Stimulated activated CD4-positive, alpha-beta T cell treated with anti-CD3 and anti-CD28 coated beads, Interleukin-2, amount 100 ng/mL, for 4 hours (primary cell): ENCODE measurements at places on chromosomes 7 and 10.

GRCh38 chr10:62724465-62724864 lies 80.1 kb upstream of the ADO start:
- DNase-seq, result no peak

- no peak for DNase-seq
Measured at GRCh38 chr7:136103545-136104268, 126.5 kb upstream of the MTPN start.

DNA sequence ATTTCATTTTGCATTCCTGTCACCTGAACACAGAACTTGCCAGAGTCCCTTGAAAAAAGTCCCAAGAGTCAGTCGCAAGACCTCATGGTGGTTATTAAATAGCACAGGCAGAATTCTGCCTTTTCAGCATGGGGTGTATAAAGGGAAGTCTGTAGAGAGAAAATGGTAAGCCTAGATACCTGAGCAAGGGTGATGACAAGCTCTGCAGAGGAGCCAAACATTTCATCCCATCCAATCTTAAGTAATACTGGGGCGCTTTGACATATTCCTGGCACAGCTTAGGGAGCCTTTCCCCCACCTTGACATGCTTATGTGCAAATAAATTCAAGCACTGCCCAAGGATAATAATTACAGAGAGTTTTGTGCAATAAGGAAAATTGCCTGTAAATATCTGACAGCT lies 213.0 kb downstream of the INHBA start:
- DNase-seq, result no peak

GRCh38 chr7:17109020-17109419 lies 189.4 kb upstream of the AHR start:
- DNase-seq, result no peak

GRCh38 chr10:11687357-11687771 lies 54.8 kb upstream of the ECHDC3 start:
- DNase-seq, result no peak
